Substantia nigra (tissue), 51 donors: ENCODE measurements at places on chromosomes 2 and 18.

- no peak for DNase-seq
Measured at GRCh38 chr18:74005320-74006109, 142.1 kb downstream of the FBXO15 start.

GRCh38 chr2:88318071-88318955, 134.2 kb downstream of the FOXI3 start:
- no peak for DNase-seq

DNA sequence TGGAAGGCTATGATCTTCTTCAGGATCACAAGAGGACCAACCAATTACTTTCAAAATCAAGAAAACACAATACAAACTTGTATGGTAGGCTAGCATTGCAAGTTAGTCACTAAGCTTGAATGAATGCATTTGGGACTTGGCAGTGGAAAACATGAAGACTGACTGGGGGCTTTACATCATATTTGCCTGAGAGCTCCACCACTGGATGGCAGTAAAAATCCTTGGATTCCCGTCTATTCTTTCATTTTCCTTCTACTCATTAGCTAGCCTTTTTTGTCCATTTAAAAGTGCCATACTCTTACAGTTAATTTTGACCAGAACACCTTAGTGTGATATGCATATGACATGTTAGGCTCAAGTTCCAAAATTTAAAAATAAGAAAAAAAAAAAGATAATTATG, 63.5 kb upstream of the RASGRP3 start:
- DNase-seq, result no peak

- DNase-seq, result no peak
Measured at GRCh38 chr2:180122874-180123273, 115.8 kb upstream of the CWC22 start.

DNA sequence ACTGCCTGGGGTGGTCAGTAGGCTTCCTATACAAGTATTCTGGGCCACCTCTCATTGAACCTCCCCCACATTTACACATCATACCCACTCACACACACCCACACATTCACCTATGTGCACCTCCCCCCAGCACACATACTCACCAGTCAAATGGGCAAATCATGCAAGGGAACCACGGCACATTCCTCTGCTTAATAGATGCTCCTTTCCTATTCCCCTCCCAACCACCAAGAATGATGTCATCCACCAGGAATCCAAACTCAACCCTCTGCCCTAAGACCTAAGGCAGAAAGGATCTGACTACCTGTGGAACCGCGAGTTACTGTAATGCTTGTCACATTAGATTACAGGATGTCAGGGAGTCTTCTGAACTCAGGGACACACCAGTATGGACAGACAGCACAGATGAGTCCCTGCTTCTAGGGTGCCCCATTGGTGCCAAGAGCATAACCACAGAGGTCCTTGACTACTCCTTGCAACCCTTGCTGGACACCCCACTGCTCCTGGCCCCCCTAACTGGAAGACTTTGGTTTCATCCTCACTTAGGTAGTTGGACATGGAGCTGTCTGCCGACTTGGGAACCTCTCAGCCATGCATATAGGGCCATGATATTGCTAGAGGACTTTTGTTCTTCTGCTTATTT, 21.5 kb upstream of the CAB39 start:
- DNase-seq, result no peak

- no peak for DNase-seq
Measured at GRCh38 chr18:79815657-79816056, 17.9 kb downstream of the KCNG2 start.

DNA sequence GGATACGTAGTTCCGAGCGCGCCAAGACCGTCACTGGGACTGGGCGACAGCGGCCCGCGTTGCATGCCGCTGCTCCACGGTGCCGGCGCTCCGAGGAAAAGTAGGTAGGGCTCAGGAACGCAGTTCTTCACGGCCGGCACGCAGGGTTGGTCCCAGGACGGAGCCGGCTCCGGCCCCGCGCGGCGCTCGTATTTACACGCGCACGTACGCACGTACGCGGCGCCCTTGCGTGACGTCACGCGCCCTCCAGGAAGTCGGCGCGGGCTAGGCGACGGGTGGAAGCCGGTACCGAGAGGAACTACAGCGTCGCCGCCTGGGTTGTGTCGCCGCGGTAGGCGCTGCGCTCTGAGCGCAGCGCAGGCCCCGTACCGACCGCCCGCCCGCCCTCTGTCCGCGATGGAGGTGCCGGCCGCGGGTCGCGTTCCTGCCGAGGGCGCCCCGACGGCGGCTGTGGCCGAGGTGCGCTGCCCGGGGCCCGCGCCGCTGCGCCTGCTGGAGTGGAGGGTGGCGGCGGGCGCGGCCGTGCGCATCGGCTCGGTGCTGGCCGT, at the start of gene CTDP1:
Gene CTDP1, plus strand, starts transcription at position 252 of the 548 bp plus-strand sequence. Its CDS starts 145 bp downstream, at position 397.
- peak; percentile 98 for DNase-seq

GRCh38 chr2:171271971-171272436, 111.3 kb upstream of the TLK1 start:
- DNase-seq, result no peak

DNA sequence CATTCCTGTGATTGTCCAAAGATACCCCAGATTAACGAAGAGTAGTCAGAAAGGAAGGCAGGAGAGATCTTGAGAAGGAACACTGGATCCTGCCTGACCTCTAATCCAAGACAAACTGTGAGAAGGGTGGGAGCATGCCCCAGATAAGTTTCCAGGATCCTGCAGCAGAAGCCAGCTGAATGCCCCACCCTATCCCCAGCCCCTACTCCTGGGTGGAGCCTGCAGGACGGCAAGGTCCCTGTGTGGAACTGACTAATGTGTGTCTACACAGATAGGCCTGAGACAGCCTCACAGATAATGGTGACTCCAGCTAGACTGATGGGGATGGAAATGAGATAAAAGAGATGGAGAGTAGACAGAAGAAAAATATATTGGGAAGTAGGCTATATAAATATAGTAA, 174.3 kb downstream of the PDE1A start:
- no peak for DNase-seq
